ENCODE measurements at places on chromosomes 1 and 21.
A peak's percentile ranks its signal among the peaks of the same experiment; 100 is the strongest.

- DNase-seq = no peak
Measured at GRCh38 chr1:71753746-71754145, 528.6 kb downstream of the NEGR1 start.

- peak; percentile 93 for DNase-seq
Measured at GRCh38 chr1:65423884-65424572, 3.6 kb downstream of the LEPR start.

GRCh38 chr1:57163325-57163724, 197.5 kb upstream of the C8B start:
- no peak for DNase-seq

DNA sequence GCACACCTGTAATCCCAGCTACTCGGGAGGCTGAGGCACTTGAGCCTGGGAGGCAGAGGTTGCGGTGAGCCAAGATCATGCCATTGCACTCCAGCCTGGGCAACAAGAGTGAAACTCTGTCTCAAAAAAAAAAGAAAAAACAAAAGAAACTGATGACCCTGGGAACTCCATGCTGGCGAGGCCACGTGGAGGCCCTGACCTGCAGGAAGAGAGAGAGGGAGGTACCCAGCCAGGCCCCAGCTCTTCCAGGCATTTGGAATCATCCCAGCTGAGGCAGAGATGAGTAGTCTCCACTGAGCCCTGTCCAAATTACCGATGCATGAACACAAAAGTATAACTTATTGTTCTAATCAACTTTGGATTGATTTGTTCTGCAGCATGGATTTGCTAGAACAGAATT, 132.0 kb upstream of the ZBTB40 start:
- DNase-seq = no peak

GRCh38 chr1:172108161-172108893, 267.0 kb downstream of the DNM3 start:
- DNase-seq = peak; percentile 43

All from PC-3 (cell line).